ENCODE measurements at places on chromosomes 3 and 15.

- no peak for DNase-seq
- no peaks in the 10 kb centered on the region for H3K4me1 ChIP-seq
- H3K27me3 ChIP-seq = no peaks in the 10 kb centered on the region
- H3K4me3 ChIP-seq = no peak overlapping the region
- no peak overlapping the region for H3K27ac ChIP-seq
- H3K36me3 ChIP-seq = no peaks in the 10 kb centered on the region
Measured at GRCh38 chr3:157888040-157888439, 218.2 kb downstream of the SHOX2 start.

DNA sequence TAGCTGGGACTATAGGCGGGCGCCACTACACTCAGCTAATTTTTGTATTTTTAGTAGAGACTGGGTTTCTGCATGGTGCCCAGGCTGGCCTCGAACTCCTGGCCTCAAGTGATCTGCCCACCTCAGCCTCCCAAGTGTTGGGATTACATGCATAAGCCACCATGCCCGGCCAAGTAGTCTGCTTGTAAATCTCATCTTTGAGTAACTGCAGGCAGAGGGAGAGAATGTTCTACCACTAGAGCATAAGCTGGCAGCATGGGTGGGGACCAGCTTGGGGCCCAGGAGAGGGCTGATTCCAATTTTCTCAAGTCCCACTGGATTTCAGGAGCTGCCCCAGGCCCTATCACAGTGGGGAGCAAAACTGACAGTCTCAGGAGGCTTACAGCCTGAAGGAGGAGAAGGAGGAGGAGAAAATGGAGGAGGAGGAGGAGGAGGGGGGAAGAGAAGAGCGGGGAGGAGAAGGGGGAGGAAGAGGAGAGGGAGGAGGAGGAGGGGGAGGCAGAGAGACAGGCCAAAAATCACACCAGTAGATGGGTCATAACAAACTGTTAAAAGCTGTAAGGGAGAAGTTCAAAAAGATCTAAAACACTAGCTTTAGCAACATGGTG, 229.1 kb upstream of the IGF1R start:
- no peak overlapping the region for H3K4me3 ChIP-seq
- H3K27me3 ChIP-seq = peaks cover 5% of the 10 kb centered on the region
- H3K36me3 ChIP-seq = no peaks in the 10 kb centered on the region
- H3K4me1 ChIP-seq = no peaks in the 10 kb centered on the region
- no peak overlapping the region for H3K27ac ChIP-seq

DNA sequence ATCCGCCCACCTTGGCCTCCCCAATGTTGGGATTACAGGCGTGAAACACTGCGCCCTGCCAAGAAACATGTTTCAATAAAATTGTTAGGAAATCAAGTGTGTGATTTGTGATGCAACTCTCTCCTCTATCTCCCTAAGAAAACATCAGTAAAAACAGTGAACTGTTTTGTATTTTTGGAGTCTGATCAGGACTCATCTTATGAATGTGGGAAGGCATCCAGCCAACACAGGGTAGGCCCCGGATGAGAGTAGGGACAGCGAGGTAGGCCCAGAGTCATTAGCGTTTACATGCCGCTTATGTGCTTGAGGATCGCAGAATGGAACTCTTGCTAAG, 884 bp upstream of the GLYCTK start:
- H3K4me1 ChIP-seq = peaks cover 13% of the 10 kb centered on the region
- H3K27me3 ChIP-seq = no peaks in the 10 kb centered on the region
- H3K4me3 ChIP-seq = no peak overlapping the region
- no peaks in the 10 kb centered on the region for H3K36me3 ChIP-seq

GRCh38 chr15:52791776-52792175, 1.6 kb upstream of the ONECUT1 start:
- no peak overlapping the region for H3K27ac ChIP-seq
- no peak overlapping the region for H3K4me3 ChIP-seq
- H3K27me3 ChIP-seq = peaks cover 73% of the 10 kb centered on the region
- H3K4me1 ChIP-seq = peaks cover 8% of the 10 kb centered on the region

- no peaks in the 10 kb centered on the region for H3K36me3 ChIP-seq
- DNase-seq = peak; percentile 59
- no peak overlapping the region for H3K27ac ChIP-seq
- H3K4me1 ChIP-seq = no peaks in the 10 kb centered on the region
- H3K4me3 ChIP-seq = no peak overlapping the region
Measured at GRCh38 chr3:76040946-76041345, 255.6 kb upstream of the ZNF717 start.

DNA sequence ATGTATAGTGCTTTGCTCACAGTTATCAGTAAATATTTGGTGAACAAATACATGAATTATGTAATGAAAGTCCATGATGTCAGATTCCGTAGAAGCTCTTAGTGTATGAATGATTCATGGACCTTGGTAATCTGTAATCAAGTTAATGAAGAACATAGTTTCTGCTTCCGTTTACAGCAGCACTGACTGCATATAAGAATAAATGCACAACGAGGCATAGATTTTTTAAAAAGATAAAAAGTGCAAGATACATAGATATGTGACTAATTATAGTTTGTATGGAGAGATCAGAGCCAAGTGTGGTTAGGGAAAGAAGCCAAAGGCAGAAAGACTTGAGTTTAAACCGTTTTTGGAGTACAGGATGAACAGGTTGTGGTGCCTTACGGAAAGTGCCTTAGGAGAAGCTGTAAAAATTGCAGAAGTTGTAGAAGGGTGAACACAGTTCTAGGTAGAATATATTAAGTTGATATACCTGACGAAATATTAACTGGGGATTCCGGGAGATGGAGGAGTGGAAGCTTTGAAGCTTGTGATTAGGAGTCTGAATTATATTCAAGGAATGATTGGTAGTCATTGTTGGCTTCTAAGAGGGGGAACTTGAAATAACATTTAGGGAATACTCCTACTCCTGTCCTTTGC, 293.1 kb downstream of the NLGN1 start:
- no peak for DNase-seq
- no peaks in the 10 kb centered on the region for H3K36me3 ChIP-seq
- no peaks in the 10 kb centered on the region for H3K27me3 ChIP-seq
- H3K27ac ChIP-seq = no peak overlapping the region

DNA sequence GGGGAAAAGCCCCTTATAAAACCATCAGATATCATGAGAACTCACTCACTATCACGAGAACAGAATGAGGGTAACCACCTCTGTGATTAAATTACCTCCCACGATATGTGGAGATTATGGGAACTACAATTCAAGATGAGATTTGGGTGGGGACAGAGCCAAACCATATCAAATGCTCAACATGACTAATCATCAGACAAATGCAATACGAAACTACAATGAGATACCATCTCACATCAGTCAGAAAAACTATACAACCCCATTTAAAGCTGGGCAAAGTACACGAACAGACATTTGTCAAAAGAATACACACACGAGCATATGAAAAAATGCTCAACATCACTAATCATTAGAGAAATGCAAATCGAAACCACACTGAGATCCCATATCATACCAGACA, 67.7 kb downstream of the SCAPER start:
- H3K4me1 ChIP-seq = no peaks in the 10 kb centered on the region
- H3K27me3 ChIP-seq = no peaks in the 10 kb centered on the region
- no peak overlapping the region for H3K27ac ChIP-seq

GRCh38 chr15:91925794-91926193, 72.3 kb downstream of the SLCO3A1 start:
- H3K4me3 ChIP-seq = no peak overlapping the region
- DNase-seq = no peak
- no peaks in the 10 kb centered on the region for H3K36me3 ChIP-seq
- H3K4me1 ChIP-seq = no peaks in the 10 kb centered on the region
- H3K27me3 ChIP-seq = no peaks in the 10 kb centered on the region
- no peak overlapping the region for H3K27ac ChIP-seq

GRCh38 chr3:138381950-138382715, 33.8 kb downstream of the MRAS start:
- H3K27ac ChIP-seq = peak overlapping the region; percentile 34
- no peaks in the 10 kb centered on the region for H3K27me3 ChIP-seq
- peaks cover 29% of the 10 kb centered on the region for H3K4me1 ChIP-seq
- peak; percentile 92 for DNase-seq

GRCh38 chr3:57559526-57559925, 3.5 kb downstream of the PDE12 start:
- no peak for DNase-seq
- peaks cover 15% of the 10 kb centered on the region for H3K4me1 ChIP-seq
- peaks cover under 1% of the 10 kb centered on the region for H3K36me3 ChIP-seq

- H3K4me1 ChIP-seq = peaks cover 9% of the 10 kb centered on the region
- DNase-seq = no peak
- H3K27me3 ChIP-seq = no peaks in the 10 kb centered on the region
- no peak overlapping the region for H3K4me3 ChIP-seq
- H3K27ac ChIP-seq = no peak overlapping the region
Measured at GRCh38 chr3:12449889-12450682, 34.2 kb upstream of the TSEN2 start.

- H3K27me3 ChIP-seq = no peaks in the 10 kb centered on the region
- no peak overlapping the region for H3K27ac ChIP-seq
- H3K4me1 ChIP-seq = no peaks in the 10 kb centered on the region
- H3K4me3 ChIP-seq = no peak overlapping the region
- no peaks in the 10 kb centered on the region for H3K36me3 ChIP-seq
Measured at GRCh38 chr15:36818260-36818659, 238.8 kb downstream of the CDIN1 start.

GRCh38 chr3:155202626-155203025, 90.9 kb downstream of the STRIT1 start:
- DNase-seq = no peak
- H3K27me3 ChIP-seq = no peaks in the 10 kb centered on the region
- no peaks in the 10 kb centered on the region for H3K36me3 ChIP-seq
- H3K27ac ChIP-seq = no peak overlapping the region
- no peak overlapping the region for H3K4me3 ChIP-seq
- H3K4me1 ChIP-seq = no peaks in the 10 kb centered on the region

DNA sequence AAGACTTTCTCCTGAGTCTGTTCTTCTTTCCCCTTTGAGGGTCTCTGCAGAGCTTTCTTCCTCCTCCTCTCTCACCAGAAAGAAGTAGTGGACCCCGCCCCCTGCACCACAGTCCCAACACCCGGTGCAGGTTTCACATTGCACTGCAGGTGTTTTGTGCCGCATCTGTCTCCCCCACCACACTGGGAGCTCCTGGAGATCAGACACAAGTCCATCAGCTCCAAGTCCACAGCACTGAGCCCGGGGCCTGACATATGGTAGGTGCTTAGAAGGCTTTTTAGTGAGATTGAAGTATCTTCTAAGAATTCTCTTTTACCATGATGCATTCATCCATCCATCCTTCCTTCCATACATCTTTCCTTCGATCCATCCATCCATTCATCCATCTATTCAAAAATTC, 9.8 kb downstream of the STRA6 start:
- peaks cover 9% of the 10 kb centered on the region for H3K4me1 ChIP-seq
- no peak overlapping the region for H3K4me3 ChIP-seq
- no peak for DNase-seq
- H3K36me3 ChIP-seq = no peaks in the 10 kb centered on the region
- no peaks in the 10 kb centered on the region for H3K27me3 ChIP-seq

GRCh38 chr15:45606413-45606812, 19.2 kb downstream of the BLOC1S6 start:
- no peak overlapping the region for H3K27ac ChIP-seq
- peaks cover 5% of the 10 kb centered on the region for H3K36me3 ChIP-seq
- H3K4me1 ChIP-seq = no peaks in the 10 kb centered on the region

DNA sequence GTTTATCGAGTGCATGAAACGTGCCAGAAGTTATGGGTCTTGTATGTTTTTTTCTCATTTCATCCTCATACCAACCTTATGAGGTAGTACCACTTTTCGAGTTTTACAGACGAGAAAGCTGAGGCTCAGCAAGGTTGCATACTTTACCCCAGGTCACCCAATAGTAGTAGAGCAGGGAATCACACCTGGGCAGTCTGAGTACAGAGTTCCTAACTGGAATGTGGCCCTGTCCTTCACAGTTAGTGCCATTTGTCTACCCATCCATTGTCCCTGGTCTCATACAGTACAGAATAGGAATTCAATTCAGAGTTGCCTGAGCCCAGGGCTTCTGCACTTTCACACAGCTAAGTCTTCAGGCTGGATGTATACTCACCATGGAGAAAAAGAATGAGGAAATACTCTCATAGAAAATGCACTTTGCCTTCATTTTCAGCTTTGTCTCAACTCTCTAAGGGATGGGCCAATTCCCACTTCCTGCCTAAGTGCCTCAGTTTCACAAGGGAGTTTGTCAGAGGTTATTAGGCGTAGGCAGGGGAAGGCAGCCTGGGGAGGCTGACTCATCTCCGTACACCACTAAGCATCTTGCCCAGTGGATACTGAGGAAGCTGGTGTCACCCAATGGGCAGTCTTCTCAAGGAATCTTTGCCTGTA, 93.2 kb downstream of the TMEM212 start:
- no peaks in the 10 kb centered on the region for H3K27me3 ChIP-seq
- peaks cover 4% of the 10 kb centered on the region for H3K4me1 ChIP-seq
- no peak overlapping the region for H3K27ac ChIP-seq
- peak; percentile 92 for DNase-seq
- no peak overlapping the region for H3K4me3 ChIP-seq

- H3K36me3 ChIP-seq = no peaks in the 10 kb centered on the region
- DNase-seq = no peak
- H3K4me3 ChIP-seq = no peak overlapping the region
- H3K27ac ChIP-seq = no peak overlapping the region
- no peaks in the 10 kb centered on the region for H3K4me1 ChIP-seq
- no peaks in the 10 kb centered on the region for H3K27me3 ChIP-seq
Measured at GRCh38 chr3:39727415-39727814, 82.0 kb upstream of the MYRIP start.

DNA sequence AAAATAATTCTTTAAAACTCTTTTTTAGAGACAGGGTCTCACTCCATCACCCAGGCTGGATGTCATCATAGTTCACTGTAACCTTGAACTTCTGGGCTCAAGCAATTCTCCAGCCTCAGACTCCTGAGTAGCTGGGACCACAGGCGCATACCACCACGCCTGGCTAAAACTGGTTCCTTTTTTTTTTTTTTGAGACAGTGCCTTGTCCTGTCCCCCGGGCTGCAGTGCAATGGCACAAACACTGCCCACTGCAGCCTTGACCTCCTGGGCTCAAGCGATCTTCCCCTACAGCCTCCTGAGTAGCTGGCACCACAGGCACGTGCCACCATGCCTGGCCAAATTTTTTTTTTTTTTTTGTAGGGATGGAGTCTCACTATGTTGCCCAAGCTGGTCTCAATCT, 23.7 kb upstream of the FURIN start:
- no peak overlapping the region for H3K27ac ChIP-seq
- no peaks in the 10 kb centered on the region for H3K27me3 ChIP-seq
- no peak for DNase-seq
- no peak overlapping the region for H3K4me3 ChIP-seq
- no peaks in the 10 kb centered on the region for H3K36me3 ChIP-seq

- DNase-seq = no peak
- H3K4me1 ChIP-seq = no peaks in the 10 kb centered on the region
- H3K36me3 ChIP-seq = no peaks in the 10 kb centered on the region
- H3K27ac ChIP-seq = no peak overlapping the region
Measured at GRCh38 chr3:186381424-186382216, 19.6 kb upstream of the DGKG start.

GRCh38 chr15:89749951-89750559, 994 bp downstream of the MESP1 start:
- no peaks in the 10 kb centered on the region for H3K36me3 ChIP-seq
- no peak overlapping the region for H3K27ac ChIP-seq
- no peak for DNase-seq
- peaks cover 30% of the 10 kb centered on the region for H3K27me3 ChIP-seq
- peak overlapping the region; percentile 57 for H3K4me3 ChIP-seq
- H3K4me1 ChIP-seq = peaks cover 28% of the 10 kb centered on the region

GRCh38 chr15:74791667-74792066, 9.8 kb downstream of the CSK start:
- peaks cover 8% of the 10 kb centered on the region for H3K4me1 ChIP-seq
- DNase-seq = no peak
- H3K27ac ChIP-seq = no peak overlapping the region
- H3K27me3 ChIP-seq = no peaks in the 10 kb centered on the region
- peaks cover 5% of the 10 kb centered on the region for H3K36me3 ChIP-seq

- no peak overlapping the region for H3K27ac ChIP-seq
- H3K27me3 ChIP-seq = no peaks in the 10 kb centered on the region
- H3K4me3 ChIP-seq = no peak overlapping the region
- H3K4me1 ChIP-seq = no peaks in the 10 kb centered on the region
Measured at GRCh38 chr3:61657689-61658088, 96.3 kb downstream of the PTPRG start.

All from trophoblast cell (in vitro differentiated cells and primary cell).